NCI-H69 (cell line): ENCODE measurements at places on chromosomes 16 and 17.
A peak's percentile ranks its signal among the peaks of the same experiment; 100 is the strongest.

DNA sequence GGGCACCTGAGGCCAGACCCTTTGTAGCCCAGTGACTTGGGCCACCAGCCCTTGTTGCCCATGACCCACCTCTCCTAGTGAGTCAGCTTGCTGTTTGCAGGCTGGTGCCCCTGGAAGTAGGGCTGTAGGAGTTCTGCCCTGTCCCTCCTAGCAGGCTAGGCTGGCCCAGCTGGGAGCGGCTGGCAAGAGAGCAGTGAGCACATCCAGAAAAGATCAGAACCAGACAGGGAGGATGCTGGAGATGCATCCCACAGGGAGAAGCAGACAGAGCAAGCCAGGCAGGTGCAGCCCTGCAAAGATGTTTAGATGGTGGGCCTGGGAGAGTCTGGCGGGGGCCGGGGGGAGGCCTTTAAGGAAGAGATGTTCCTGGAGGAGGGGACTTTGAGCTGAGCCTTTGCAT, 2.4 kb downstream of the SLC5A10 start:
- no peak for DNase-seq

DNA sequence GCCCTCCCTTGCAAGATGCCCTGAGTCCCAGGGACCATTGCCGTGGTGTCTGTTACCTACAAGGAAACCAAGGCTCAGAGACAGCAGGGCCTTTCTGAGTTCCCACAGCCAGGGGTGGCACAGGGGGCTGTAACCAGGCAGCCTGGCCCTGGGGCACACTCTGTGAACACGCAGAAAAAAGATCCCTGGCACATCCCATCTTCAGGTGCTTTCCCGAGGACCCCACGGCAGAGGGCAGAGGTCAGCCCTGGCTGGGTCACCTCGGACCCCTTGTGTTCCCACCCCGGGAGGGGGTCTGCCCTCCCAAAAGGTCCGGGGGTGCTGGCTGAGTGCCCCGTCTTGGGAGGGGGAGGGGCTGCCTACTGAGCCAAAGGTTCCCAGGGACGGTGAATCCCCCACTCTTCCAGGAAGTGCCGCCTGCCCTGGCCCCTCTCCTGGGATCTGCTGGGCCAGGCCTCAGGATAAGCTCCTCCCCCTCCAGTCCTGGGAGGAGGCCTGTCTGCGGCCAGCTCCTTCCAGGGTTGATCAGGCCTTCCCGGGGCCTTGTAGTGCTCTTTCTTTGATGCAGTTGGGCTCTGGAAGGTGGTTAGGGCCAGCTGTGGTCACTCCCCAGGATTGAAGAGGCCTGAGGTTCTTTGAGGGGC, 8.1 kb downstream of the GLIS2 start:
- DNase-seq = peak; percentile 22

DNA sequence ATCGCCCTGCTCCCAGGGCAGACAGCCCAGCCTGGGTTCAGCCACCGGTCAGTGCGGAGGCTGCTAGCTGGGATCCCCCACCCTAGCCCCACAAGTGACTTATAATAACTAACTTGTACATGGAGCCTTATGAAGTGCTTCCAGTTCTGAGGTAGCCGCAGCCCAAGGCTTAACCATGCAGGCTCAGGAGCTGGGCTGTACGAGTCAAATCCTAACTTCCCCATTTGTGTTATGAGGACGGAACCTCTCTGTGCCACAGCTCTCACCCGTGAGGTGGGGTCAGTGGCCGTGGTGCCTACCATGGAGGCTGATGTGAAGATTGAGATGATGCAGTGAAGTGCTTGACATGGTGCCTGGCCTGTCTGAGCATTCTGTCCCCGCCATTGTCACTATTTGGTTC, 27.8 kb upstream of the GOSR2 start:
- DNase-seq = no peak

- DNase-seq = no peak
These were observed 1.9 kb downstream of the FOXL1 start for GRCh38 chr16:86580063-86580790.

GRCh38 chr16:65111306-65111705, 10.6 kb downstream of the CDH11 start:
- no peak for DNase-seq
